ENCODE measurements at places on chromosomes 5 and 9.

GRCh38 chr5:149434162-149435014 lies 55.3 kb upstream of the IL17B start:
- peak; percentile 75 for DNase-seq

- no peak for DNase-seq
Measured at GRCh38 chr9:91408475-91408874, 15.2 kb downstream of the NFIL3 start.

GRCh38 chr5:154446195-154447088 lies 645 bp downstream of the SAP30L start:
- peak; percentile 86 for DNase-seq

GRCh38 chr5:175478008-175478383 lies 364 bp upstream of the SFXN1 start:
- DNase-seq: no peak

DNA sequence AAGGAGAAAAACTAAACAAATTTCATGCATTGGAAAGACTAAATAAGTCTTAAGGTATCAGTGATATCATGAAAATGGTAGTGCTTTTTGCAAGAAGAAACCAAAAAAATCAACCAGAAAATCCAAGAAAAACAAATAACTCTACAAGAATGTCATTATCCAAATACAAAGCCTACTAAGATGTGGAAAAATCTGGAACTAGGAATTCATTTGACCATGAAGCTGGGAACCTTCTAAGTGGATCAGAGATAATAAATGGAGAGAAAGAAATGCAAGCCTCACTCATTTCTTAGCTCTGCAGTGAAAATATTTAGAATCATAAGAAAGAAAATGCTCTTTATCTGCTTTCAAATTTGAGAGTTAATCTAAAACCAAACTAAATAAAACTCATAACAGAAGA lies 51.3 kb downstream of the RASEF start:
- DNase-seq: no peak

DNA sequence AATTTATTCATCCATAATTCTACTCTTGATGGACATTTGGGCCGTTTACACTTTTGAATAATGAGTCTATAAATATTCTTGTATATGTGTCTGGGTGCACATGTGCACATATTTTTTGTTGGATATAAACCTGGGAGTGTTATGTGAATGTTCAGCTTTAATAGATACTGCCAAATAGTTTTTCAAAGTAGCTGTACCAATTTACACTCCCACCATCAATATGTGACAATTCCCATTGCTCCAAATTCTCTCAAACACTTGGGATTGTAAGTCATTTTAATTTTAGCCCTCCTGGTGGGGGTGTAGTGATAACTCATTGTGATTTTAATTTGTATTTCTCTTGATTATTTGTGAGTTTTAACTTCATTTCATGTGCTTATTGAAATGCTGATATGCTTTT lies 114.9 kb downstream of the GRIA1 start:
- no peak for DNase-seq

DNA sequence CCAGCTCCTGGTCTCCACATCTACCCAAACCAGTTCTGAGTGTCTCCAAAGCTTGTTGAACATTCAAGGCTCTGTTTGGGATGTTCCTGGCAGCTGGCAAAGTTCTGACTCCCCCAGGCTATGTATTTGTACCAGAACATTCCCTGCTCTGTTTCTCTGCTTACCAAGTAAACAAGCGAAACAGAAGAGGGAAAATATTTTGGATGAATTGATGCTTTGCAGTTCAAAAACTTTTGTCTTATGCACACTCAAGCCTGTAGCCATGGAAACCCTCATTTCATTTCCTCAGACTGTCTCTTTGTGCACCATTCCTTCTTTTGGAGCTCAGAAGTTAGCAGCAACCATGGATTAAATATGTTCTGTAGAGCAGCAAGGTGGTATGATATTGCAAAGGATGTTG lies 145.8 kb downstream of the ACTL7B start:
- DNase-seq: no peak

DNA sequence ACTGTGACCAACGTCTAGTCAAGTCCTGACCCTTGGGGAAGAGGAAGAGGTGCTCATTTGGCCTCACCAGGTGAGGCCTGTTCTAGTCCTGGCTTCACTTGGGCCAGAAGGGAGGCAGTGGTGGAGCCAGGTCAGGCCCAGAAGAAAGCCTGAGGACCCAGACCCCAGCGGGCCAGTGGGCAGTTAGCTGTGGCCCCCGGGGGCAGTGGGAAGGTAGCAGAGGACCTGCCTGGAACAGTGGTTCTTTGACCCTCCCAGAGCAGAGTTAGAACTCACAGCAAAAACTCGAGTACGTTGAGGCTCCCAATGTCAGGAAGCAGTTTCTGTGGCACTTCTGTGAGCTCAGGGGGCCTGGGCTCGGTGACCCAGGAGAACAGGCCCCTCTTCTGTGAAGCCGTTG lies 66.0 kb upstream of the GARNL3 start:
- DNase-seq: no peak

GRCh38 chr5:98513380-98513779 lies 260.1 kb upstream of the RGMB start:
- DNase-seq: no peak

DNA sequence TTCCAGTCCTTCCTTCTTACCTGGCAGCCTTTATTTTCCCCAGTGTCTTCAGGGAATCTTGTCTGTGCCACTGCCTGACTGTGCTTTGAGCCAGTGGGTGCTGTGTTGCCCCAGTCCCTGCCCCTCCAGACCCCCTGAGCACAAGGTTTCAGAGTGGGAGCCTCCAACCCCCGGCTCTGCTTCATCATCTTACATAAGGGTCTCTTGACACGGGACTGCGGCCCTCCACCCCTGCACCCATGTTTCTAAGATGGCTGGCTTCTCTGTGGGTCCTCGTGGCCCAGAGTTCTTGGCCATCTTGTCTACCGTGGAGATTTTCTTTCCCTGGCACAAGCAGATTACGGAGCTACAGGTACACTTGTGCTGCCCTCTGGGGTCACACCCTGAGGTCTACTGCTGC lies 194.1 kb downstream of the CACNA1B start:
- no peak for DNase-seq

DNA sequence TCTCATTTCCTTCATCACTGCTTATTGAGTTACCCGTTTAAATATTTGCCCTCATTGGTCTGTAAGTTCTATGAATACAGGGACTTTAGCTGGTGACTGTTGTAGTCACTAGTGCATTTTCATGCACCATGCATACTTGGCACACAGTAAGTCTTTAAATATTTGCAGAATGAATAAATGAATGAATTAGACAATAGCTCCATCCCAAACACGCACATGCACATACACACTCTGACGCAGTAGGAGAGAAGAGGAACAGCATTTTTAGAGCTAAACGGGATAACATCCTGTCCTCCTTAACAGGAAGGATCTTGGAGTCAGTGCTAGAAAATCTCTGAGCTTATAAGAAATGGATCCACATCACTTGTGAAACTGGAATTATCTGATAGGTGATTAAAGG lies 447.7 kb downstream of the KIF4B start:
- no peak for DNase-seq

All from right hindlimb (tissue), 1 donor.